ENCODE measurements at places on chromosomes 2 and 18. TPM values are rescaled to one million over a fixed set of nuclear protein-coding genes. Genes with fewer than 3 reads are reported as not detected.

DNA sequence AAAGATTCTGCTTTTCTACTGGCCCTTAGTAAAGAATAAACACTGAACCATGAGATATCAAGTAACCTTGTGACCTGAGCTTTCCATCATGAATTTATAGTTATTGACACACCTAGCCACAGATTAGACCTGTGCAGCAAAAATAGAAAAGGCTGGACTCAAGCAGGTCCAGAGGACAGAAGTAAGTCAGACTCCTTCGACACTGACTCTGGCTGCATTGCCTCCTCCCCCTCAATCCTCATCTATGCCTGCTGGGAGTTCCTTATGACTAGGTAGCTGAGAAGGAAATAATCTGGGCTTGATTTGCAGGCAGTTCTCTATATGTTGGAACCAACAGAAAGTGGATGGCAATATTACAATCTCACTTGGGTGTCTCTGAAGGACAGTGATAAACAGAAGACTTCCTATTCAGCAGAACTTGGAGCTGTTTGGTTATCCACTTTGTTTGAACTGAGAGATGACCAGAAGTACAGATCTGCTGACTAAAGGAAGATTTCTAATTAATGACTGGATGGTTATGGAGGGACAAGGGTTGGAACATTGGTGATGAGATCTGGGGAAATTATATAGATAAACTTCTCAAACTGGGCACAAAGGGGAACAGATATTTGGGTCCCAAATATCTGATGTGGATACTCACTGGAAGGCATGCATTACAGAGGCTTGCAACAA lies 39.4 kb downstream of the ARID5A start:
- DNase-seq, result no peak
- H3K4me1 ChIP-seq, result no peaks in the 10 kb centered on the region
- no peak overlapping the region for H3K27ac ChIP-seq
- no peak overlapping the region for H3K4me3 ChIP-seq

- H3K27ac ChIP-seq, result no peak overlapping the region
- peaks cover 20% of the 10 kb centered on the region for H3K36me3 ChIP-seq
- no peak overlapping the region for H3K4me3 ChIP-seq
Measured at GRCh38 chr18:8406868-8407250, 202.4 kb upstream of the RAB12 start.

GRCh38 chr2:160912276-160912675 lies 248.0 kb upstream of the TANK start:
- no peak for DNase-seq
- peaks cover 5% of the 10 kb centered on the region for H3K4me1 ChIP-seq
- no peaks in the 10 kb centered on the region for H3K27me3 ChIP-seq
- no peak overlapping the region for H3K27ac ChIP-seq
- no peak overlapping the region for H3K4me3 ChIP-seq
- no peaks in the 10 kb centered on the region for H3K36me3 ChIP-seq

- DNase-seq, result peak; percentile 59
- no peaks in the 10 kb centered on the region for H3K36me3 ChIP-seq
- H3K4me3 ChIP-seq, result no peak overlapping the region
Measured at GRCh38 chr2:45674035-45674816, 22.8 kb downstream of the PRKCE start.

DNA sequence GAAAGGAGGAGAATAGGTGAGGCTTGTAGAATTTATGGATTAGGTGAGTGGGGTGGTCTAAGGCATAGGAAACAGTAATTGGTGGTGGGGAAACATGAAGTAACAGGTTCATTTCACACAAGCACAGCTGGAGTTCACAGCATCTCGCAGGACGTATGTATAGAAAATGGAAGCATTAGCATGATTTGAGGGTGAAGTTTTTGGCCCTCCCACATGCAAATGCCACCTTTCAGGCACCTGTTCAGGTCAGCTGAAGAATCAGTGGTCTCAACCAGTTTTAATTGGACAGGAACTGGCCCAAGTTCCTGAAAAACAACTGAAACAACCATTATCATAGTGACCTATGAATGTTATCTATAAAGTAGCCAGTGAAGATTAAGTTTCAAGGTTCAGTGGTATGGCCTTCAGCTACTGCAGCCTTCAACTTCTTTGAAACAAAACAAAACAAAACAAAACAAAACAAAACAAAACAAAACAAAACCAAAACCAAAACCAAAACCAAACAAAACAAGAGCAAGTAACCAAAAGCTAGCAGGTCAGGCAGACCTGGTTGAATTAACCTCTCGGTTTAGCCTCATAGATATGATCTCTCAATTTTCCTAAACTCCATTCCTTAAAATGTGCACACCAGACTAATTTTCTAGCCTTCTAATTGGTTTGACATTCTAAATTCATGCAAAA lies 102.1 kb upstream of the SPHKAP start:
- no peaks in the 10 kb centered on the region for H3K4me1 ChIP-seq
- no peaks in the 10 kb centered on the region for H3K36me3 ChIP-seq
- no peaks in the 10 kb centered on the region for H3K27me3 ChIP-seq
- H3K27ac ChIP-seq, result no peak overlapping the region
- DNase-seq, result no peak

GRCh38 chr2:128273469-128274081 lies 45.1 kb downstream of the HS6ST1 start:
- H3K36me3 ChIP-seq, result peaks cover 33% of the 10 kb centered on the region
- no peak for DNase-seq
- H3K27me3 ChIP-seq, result no peaks in the 10 kb centered on the region
- H3K27ac ChIP-seq, result no peak overlapping the region
- no peak overlapping the region for H3K4me3 ChIP-seq
- H3K4me1 ChIP-seq, result peaks cover 14% of the 10 kb centered on the region

GRCh38 chr2:137700681-137701080 lies 263.6 kb upstream of the HNMT start:
- H3K4me1 ChIP-seq, result no peaks in the 10 kb centered on the region
- H3K27ac ChIP-seq, result no peak overlapping the region
- H3K27me3 ChIP-seq, result no peaks in the 10 kb centered on the region
- H3K4me3 ChIP-seq, result no peak overlapping the region
- no peaks in the 10 kb centered on the region for H3K36me3 ChIP-seq

DNA sequence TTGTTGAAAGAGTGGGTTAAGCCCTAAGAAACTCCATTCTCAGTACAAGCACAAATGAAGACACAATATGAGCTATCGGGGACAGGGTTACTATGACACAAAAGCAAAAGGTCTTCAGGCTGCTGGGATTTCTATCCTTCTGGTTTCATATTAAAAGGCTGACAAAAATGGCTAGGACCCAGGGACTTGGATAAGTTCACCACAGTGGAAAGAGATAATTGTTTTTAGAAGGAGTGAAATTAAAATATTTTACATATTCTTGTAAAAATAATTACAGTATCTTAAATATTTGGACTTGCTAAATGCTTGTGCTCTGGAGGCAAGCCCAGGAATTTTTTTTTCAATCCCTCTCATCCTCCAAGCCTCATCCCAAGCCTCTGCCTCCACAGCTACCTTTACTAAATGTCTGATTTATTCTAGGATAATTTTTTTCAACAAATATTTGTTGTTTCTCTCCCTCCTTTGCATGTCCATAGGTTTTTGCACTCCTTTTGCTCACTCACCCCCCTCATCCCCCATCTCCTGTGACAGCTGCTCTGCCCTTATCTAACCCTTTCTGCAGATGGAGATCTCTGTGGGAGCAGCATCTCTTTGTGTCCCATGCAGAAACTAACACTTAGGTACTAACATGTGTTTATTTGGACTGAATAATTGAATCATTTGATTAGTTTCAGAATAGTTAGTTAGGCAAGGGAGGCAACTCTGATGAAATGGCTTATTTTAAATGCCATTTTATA lies 47.8 kb upstream of the NABP1 start:
- no peak overlapping the region for H3K27ac ChIP-seq
- no peaks in the 10 kb centered on the region for H3K36me3 ChIP-seq
- no peaks in the 10 kb centered on the region for H3K27me3 ChIP-seq
- no peak overlapping the region for H3K4me3 ChIP-seq
- no peaks in the 10 kb centered on the region for H3K4me1 ChIP-seq

DNA sequence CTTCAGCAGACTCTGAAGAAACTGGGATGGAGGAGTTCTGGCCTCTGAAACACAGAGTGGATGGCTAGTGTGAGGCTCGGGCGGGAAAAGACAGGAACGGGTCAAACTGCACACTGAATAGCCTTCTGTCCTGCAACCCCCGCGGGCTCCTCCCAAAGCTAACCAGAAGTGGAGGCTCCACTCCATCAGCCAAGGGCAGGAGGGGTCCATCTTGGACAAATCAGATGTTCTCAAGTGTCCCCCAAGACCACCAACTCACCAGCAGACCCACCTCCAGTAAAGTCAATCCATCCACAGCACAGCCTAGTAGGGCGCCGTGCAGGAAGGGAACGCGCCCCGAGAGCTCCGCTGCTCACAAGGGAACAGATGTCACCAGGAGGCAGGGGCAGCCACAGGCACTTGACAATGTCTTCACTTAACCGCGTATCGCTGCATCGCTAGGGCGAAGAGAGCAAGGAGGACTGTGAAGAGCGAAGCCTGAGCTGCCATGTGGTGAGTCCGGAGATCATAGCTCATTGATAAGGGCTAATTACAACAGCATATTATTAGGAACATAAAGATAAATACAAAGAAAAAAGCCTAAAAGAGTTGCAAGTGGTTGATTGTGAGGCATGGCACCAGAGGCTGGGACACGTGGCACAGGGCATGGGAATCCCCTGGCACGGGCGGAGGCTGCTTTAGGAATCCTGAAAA lies 494.6 kb upstream of the MYT1L start:
- H3K4me3 ChIP-seq, result no peak overlapping the region
- DNase-seq, result no peak
- no peak overlapping the region for H3K27ac ChIP-seq
- peaks cover 3% of the 10 kb centered on the region for H3K27me3 ChIP-seq
- H3K4me1 ChIP-seq, result peaks cover 3% of the 10 kb centered on the region
- H3K36me3 ChIP-seq, result no peaks in the 10 kb centered on the region

DNA sequence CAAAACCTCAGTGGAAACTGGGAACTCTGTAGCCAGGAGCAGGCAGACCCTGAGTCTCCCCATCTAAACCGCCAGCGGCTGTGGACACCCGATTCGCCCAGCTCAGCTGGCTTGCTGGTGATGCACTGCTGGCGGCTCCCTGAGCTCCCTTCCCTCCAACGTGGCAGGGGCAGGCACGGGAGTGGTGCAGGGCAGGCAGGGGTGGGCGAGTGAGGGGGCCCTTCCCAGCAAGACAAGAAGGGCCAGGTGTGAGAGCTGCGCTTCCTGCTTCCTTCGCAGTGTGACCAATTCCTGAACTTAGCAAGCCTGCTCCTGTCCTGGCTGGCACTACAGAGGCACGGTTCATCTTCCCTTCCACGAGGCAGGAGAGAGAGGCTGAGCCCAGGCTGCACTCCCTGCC lies 12.3 kb upstream of the SEMA4C start:
- peaks cover 57% of the 10 kb centered on the region for H3K4me1 ChIP-seq
- H3K36me3 ChIP-seq, result no peaks in the 10 kb centered on the region
- DNase-seq, result no peak
- H3K4me3 ChIP-seq, result no peak overlapping the region
- peaks cover 12% of the 10 kb centered on the region for H3K27me3 ChIP-seq

- H3K36me3 ChIP-seq, result no peaks in the 10 kb centered on the region
- no peaks in the 10 kb centered on the region for H3K4me1 ChIP-seq
- no peaks in the 10 kb centered on the region for H3K27me3 ChIP-seq
- H3K27ac ChIP-seq, result peak overlapping the region; percentile 25
Measured at GRCh38 chr2:212414767-212415211, 123.8 kb downstream of the ERBB4 start.

- H3K27me3 ChIP-seq, result no peaks in the 10 kb centered on the region
- no peak for DNase-seq
- H3K4me3 ChIP-seq, result no peak overlapping the region
- no peaks in the 10 kb centered on the region for H3K4me1 ChIP-seq
- H3K36me3 ChIP-seq, result peaks cover 21% of the 10 kb centered on the region
Measured at GRCh38 chr2:42327125-42327524, 33.9 kb downstream of the COX7A2L start.

Gene INHBB
- 0.44 TPM for total RNA-seq

Gene SLC5A7
- 0.22 TPM for total RNA-seq

Gene ACADL
- total RNA-seq, result 5.2 TPM

Gene C2orf78
- not detected for total RNA-seq

Gene PER2
- 3.1 TPM for total RNA-seq

Gene CDH20
- 0.80 TPM for total RNA-seq

Gene SKA1
- 4.4 TPM for total RNA-seq

Gene DPYSL5
- 10.0 TPM for total RNA-seq

Gene VIT
- total RNA-seq, result 9.6 TPM
